Fibroblast of skin of right quadriceps (primary cell): ENCODE measurements at places on chromosomes 3 and 15.

- no peak for DNase-seq
Observed at GRCh38 chr3:58184982-58185360, 25.8 kb downstream of the DNASE1L3 start.

DNA sequence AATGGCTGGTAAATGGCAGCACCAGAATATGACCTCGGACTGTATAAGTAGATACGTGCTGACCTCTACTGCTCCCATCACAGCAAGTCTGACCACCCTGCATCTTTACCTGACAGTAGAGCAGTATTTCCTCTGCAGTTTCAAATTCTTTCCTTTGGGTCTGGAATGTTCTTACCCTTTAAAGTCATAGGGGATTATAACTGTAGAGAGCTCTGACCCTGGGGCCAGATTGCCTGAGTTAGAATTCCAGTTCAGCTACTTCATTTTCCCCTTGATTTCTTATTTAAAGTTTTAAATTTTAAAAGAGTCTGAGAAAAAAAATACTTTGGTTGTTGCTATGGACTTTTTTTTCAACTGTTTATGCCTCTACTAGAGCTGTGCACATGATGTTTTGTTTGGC is 237.7 kb downstream of the NR1D2 start:
- DNase-seq: no peak

DNA sequence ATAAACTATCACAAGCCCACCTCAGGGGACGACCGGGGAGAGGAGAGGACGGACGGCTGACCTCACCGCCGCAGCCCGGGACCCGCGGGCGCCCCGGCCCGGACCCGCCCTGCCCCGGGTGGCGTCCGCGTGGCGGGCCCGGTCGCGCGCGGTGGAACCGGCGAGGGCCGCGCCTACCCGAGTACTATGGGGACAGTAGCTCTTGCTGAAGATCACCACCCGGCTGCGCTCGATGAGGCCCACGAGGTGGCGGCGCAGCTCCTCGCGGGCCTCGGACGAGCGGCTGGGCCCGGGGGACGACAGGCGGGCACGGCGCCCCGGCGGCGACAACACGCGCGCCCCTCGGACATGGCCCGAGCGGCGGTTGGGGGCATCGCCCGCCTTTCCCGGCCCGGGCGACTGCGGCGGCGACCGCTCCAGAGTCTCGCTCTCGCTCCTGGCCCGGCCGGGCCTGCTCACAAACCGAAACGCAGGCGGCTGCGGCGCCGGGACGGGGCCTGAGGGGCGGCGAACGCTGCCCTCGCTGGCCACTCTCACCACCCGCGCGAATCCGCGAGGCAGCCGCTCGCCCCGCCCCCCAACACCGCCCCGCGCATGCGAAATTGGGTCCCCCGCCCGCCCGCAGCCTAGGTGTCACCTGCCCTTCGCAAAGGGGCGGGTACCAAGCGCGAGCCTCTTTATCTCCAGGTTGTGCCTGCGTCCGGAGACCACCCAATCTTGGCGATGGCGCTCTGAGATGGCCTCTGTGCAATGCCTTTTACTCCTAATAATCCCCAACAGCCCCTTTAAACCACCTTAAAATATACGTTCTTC is at the start of gene TXNRD3:
TXNRD3 (minus strand) TSS at position 554 of the 813 bp plus-strand sequence.
- peak; percentile 58 for DNase-seq

- DNase-seq: no peak
Observed at GRCh38 chr3:175108613-175109151, 249.5 kb downstream of the NAALADL2 start.

DNA sequence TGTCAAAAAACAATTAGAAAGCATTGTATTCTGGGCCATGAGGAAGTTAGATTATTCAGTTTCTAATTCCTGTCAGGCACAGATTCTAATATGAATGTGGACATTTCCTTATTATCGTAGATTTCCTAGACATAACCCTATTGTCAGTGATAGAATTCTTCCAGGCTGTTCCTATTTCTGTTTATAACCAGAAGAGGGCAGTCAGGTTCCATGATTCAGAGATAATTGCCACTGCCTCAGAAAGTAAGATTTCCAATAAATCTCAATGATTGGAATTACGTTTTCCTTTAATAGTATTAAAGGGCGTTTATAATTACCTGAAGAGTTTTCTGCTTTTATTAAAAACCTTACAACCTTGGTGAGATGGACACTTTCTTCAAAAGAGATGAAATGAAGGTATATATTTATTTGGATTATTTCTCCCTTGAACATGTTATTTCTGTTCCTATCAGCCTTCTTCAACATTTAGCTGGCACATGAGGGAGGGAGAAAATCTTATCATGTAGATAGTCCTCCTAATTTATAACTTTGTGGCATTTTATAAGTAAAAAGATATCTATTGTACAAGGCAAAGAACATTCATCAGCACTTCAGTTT is 439.2 kb downstream of the MCTP2 start:
- DNase-seq: peak; percentile 34

- DNase-seq: no peak
Observed at GRCh38 chr3:133171831-133172230, 133.6 kb downstream of the TMEM108 start.

DNA sequence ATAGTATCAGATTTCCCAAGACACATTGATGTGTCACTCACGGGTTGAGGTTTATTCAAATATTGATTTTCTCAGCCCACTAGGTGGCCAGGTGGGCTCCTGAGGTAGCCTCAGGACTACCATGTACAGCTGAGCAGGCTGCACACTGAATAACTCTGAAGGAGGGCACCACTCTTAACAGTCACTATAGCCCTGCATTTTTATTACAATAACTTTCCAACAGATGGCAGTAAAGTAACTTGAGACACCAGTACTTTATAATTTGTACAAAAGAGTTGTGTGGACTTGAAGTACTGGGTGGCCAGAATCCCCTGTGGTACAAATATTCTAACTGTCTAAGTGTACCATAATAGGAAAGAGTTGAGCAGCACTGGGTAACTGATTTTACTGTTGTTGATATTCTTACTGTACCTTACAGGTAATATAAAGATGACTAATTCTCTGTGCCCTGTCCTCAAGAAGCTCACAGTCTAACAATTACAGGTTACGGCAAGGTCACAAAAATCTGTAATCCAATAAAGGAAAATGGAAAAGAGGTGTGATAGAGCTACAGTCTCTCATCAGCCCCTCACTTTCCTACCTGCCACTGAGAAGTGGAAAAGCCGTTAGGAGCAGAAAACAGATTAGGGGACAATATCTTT is 76.0 kb downstream of the ETFA start:
- DNase-seq: peak; percentile 45

GRCh38 chr3:71589132-71589531 is 5.6 kb upstream of the FOXP1 start:
- no peak for DNase-seq

DNA sequence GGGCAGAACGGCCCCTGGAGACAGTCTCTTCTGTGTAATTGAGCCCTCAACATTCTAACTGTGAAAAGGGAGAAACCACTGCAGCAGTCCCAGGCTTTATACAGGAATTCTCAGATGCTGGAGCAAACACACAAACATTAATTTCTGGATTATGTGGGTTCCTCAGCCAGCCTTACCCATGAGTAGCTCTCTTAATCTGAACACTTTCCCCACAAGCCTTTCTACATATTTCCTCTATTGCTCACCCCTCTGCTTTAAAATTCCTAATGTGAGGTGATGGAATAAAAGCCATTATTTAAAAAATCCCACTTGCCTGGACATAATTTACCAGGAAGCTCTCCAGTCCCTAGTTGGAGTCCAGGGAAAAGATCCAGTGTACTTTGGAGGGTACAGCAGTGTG is 139.0 kb downstream of the CTNNB1 start:
- DNase-seq: peak; percentile 56

- DNase-seq: peak; percentile 30
Observed at GRCh38 chr3:50971487-50971924, 296.8 kb downstream of the DOCK3 start.
